ENCODE measurements at places on chromosomes 16 and 17. TPM values are rescaled to one million over a fixed set of nuclear protein-coding genes. Genes with fewer than 3 reads are reported as not detected.

DNA sequence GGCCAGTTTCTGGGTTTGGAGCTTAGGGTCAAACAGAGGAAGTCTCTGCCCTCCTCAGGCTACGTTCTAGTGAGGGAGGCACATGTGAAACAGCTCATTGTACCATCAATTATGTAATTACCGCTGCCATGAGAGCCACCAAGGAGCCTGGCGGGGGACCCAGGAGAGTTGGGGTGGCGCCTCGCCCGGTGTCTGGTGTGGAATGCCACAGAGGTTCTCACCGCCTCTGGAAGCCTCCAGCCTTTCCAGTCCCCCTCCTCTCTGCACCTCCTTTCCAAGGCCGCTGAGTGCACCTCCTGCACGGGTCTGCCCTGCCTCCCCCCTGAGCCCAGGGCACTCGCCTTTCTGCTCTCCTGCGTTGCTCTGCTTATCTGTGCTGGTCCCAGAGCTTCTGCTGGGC, 51.4 kb downstream of the SREBF1 start:
- DNase-seq, result no peak
- no peaks in the 10 kb centered on the region for H3K36me3 ChIP-seq
- no peak overlapping the region for H3K4me3 ChIP-seq
- H3K27me3 ChIP-seq, result no peaks in the 10 kb centered on the region
- peaks cover 18% of the 10 kb centered on the region for H3K4me1 ChIP-seq
- no peak overlapping the region for H3K27ac ChIP-seq

DNA sequence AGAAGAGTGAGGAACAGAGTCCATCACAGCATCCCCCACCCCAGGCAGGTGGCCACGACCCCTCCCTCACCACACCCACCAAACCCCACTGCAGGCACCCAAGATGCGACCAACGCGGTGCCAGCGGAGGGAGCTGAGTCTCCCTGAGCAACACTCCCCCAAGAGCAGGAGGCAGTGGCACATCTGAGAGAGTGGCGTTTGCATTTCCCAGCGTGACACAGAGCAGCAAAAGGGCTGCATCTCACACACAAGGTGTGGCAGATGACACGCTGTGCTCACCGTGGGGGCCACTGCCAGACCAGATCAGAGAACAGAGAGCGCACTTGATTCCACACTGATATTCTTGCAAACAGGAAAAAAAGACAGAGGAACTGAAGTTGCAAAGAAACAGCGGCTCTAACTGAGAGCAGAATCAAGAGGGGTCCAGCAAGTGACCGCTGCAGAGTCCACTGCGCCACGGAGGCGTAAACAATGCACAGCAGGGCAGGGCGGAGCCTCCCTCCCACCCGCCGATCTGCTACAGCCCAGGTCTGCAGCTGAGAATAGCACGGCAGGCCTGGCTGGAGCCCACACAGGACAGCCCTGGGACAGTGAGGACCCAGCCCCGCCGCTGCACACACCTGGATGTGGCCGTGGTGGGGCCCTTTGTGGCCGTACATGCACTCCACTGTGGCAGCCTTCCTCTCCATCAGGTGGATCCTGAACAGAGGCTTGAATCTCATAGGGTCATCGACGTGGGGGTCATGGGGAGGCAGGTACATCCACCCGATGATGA, 26.0 kb upstream of the C16orf95 start:
- H3K36me3 ChIP-seq, result peaks cover 43% of the 10 kb centered on the region
- peaks cover 12% of the 10 kb centered on the region for H3K4me1 ChIP-seq
- no peaks in the 10 kb centered on the region for H3K27me3 ChIP-seq

DNA sequence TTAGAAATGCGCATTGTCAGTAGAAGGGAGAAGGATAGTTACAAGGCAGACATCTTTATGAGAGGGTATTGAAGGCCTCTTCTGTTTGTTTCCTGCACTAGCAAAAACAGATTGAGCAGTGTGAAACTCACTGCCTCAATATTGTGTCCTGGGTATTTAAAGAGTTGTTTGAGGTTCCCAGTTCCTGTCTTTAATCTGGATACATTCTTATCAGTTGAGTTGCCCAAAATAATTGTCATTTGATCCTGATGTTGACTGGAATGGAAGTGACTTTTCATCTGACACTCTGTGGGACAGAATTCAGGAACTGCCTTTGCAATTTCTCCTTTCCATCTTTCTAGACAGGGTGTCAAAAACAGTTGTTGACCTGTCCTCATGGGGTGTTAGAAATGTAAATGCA, 1.7 kb downstream of the ATP6V0A1 start:
- peaks cover 46% of the 10 kb centered on the region for H3K4me1 ChIP-seq
- H3K36me3 ChIP-seq, result peaks cover 6% of the 10 kb centered on the region
- no peak for DNase-seq
- peak overlapping the region; percentile 86 for H3K4me3 ChIP-seq
- H3K27me3 ChIP-seq, result no peaks in the 10 kb centered on the region
- peak overlapping the region; percentile 68 for H3K27ac ChIP-seq

GRCh38 chr17:50122945-50123344, 7.0 kb downstream of the SAMD14 start:
- no peak for DNase-seq
- H3K27me3 ChIP-seq, result peaks cover 14% of the 10 kb centered on the region
- no peaks in the 10 kb centered on the region for H3K36me3 ChIP-seq
- no peak overlapping the region for H3K27ac ChIP-seq
- no peak overlapping the region for H3K4me3 ChIP-seq

GRCh38 chr17:37039269-37039668, 90.5 kb downstream of the AATF start:
- no peak overlapping the region for H3K4me3 ChIP-seq
- no peak overlapping the region for H3K27ac ChIP-seq
- no peaks in the 10 kb centered on the region for H3K27me3 ChIP-seq
- H3K36me3 ChIP-seq, result peaks cover 15% of the 10 kb centered on the region

GRCh38 chr17:9468937-9469336, 106.7 kb downstream of the STX8 start:
- H3K27ac ChIP-seq, result peak overlapping the region; percentile 51
- peaks cover 49% of the 10 kb centered on the region for H3K4me1 ChIP-seq
- H3K4me3 ChIP-seq, result no peak overlapping the region
- H3K36me3 ChIP-seq, result no peaks in the 10 kb centered on the region
- no peak for DNase-seq
- H3K27me3 ChIP-seq, result no peaks in the 10 kb centered on the region

GRCh38 chr17:61833536-61834193, 29.7 kb downstream of the BRIP1 start:
- no peaks in the 10 kb centered on the region for H3K4me1 ChIP-seq
- no peak overlapping the region for H3K27ac ChIP-seq
- DNase-seq, result no peak
- H3K36me3 ChIP-seq, result no peaks in the 10 kb centered on the region
- no peaks in the 10 kb centered on the region for H3K27me3 ChIP-seq

ZNF652 gene
- total RNA-seq, result 7.0 TPM

CIBAR2 gene
- not detected for total RNA-seq

ZNF205 gene
- 0.21 TPM for total RNA-seq

APRT gene
- total RNA-seq, result 179 TPM
